Caki2 (cell line): ENCODE measurements at places on chromosomes 4 and X.

DNA sequence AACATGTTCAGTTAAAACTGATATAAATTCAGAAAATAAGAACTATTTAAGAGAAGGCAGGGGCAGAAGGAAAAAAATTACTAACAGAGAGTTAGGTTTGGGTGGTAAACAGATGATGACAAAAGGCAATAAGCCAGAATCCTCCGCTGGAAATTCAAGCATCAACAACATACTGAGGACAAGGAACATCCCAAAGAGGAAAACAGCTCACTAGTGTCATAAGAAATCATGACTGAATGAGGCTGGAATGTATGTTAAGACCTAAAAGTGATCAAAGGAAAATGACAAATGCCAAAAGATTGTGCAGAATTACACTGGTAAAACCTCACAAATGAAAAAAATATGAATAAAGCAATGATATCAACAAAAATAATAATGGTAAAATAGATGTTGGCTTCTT lies 88.4 kb downstream of the WDFY3 start:
- DNase-seq: no peak

- DNase-seq: no peak
These were observed 180.2 kb downstream of the RBM46 start for GRCh38 chr4:154961263-154961662.

GRCh38 chr4:145487631-145488030 lies 6.0 kb downstream of the SMAD1 start:
- no peak for DNase-seq

DNA sequence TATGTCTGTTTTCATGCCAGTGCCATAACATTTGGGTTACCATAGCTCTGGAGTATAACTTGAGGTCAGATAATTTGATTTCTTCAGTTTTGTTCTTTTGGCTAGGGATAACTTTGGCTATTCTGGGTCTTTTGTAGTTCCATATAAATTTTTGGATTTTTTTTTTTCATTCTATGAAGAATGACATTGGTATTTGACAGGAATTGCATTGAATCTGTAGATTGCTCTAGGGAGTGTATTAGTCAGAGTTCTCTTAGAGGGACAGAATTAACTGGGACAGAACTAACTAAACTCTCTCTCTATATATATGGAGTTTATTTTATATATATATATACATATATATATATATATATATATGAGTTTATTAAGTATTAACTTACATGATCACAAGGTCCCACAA lies 32.2 kb upstream of the SLIT2 start:
- DNase-seq: no peak

- DNase-seq: no peak
These were observed 84.5 kb downstream of the AASDH start for GRCh38 chr4:56302760-56303159.

- DNase-seq: no peak
These were observed 16.9 kb upstream of the MMAA start for GRCh38 chr4:145602129-145602760.

GRCh38 chr4:170529748-170530722 lies 440.3 kb upstream of the AADAT start:
- DNase-seq: no peak

- no peak for DNase-seq
These were observed 132.0 kb upstream of the CLNK start for GRCh38 chr4:10816571-10816970.

DNA sequence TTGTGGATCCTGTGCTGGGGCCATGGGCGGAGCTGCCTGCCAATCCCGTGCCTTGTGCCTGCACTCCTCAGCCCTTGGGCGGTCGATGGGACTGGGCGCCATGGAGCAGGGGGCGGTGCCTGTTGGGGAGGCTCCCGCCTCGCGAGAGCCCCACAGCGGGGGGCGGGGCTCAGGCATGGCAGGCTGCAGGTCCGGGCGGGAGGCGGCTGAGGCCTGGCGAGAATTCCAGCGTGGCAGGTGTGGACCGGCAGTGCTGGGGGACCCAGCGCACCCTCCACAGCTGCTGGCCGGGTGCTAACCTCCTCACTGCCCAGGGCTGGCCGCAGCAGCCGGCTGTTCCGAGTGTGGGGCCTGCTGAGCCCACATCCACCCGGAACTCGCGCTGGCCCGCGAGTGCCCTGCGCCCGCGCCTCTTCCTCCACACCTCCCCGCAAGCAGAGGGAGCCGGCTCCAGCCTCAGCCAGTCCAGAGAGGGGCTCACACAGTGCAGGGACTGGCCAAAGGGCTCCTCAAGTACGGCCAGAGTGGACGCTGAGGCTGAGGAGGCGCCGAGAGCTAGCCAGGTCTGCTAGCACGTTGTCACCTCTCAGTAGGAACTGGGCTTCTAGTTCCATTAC lies 85.9 kb downstream of the GBA3 start:
- DNase-seq: no peak

- no peak for DNase-seq
These were observed 29.9 kb downstream of the PNMA6E start for GRCh38 chrX:153371256-153371655.

GRCh38 chr4:82833696-82834313 lies 35.2 kb upstream of the SCD5 start:
- peak; percentile 50 for DNase-seq

DNA sequence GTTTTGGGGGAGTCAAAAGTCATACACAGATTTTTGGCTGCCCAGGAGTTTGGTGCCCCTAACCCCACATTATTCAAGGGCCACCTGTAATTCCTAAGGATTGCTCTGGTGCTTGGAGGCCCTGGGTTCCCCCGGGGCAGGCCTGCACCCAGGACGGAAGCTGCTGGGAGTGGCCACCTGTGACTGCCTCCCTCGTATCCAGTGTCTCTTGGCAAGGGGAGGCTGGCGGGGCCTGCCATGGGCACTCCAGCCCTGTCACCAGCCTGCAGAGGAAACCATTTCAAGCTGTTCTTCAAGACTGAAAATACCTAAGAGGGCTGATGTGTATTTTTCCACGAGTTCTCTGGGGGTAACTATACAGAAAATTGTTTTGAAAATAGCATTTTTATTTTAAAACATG lies 24.5 kb upstream of the GPR78 start:
- no peak for DNase-seq

DNA sequence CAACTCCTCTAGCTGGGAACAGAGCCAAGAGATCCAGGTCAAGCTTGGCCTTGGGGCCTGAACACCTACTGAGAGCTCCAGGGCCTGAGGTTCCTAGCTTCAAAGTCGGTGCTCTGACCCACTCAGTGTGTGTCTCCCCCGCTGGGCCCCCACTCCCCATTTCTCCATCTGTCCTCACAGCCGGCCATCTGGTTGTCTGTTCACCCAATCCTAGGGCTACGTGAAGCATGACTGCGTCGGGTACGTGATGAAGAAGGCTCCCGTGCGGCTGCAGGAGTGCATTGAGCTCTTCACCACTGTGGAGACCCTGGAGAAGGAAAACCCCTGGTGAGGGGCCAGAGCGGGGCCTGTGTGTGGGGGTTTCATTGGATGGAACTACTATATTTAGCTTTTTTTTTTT lies 12.3 kb downstream of the USP11 start:
- no peak for DNase-seq

DNA sequence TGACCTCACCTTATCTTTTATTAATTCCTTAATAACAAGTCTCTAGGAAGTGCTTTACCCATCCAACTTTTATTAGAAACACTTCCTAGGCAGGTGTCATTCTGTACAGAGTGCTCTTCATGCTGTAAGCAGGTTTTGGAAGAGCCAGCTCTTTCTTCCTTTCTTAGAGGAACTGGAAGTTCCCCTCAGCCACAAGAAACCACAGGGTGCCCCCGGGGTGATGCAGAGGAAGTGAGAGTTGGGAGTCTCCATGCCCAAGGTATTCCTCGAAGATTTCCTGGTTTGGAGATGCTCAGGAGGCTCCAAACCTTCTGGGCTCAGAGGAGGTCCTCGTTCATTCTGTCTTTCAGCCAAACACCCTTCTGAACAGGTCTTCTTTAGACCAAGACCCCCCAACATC lies 83.8 kb downstream of the EGF start:
- DNase-seq: no peak

GRCh38 chr4:186002853-186003252 lies 66.1 kb upstream of the TLR3 start:
- no peak for DNase-seq

GRCh38 chr4:38860788-38861424 lies 4.3 kb upstream of the TLR6 start:
- no peak for DNase-seq

- no peak for DNase-seq
These were observed 330.3 kb downstream of the PDHA2 start for GRCh38 chr4:96170198-96170597.

GRCh38 chr4:170849969-170850368 lies 760.2 kb upstream of the AADAT start:
- no peak for DNase-seq

- no peak for DNase-seq
These were observed 590.7 kb upstream of the PITX2 start for GRCh38 chr4:111213531-111213930.

DNA sequence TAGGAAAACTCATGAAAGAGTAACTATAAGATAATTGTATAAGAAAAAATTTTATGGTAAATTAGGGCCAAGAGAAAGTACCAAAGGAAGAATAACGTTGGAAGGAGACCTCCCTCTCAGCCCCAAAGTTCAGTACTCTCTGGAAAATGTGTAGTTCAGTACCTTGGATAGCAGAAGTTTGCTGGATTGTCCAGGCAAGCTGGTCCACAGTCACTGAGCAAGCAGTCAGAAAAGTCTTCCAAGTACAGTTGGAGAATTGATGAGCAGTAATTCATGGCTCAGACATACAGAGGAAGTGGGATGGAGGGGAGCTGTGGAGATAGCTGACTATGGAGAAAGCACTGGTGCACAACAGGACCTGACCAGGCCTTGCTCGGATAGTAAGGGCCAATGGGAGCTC lies 598.2 kb upstream of the NDST4 start:
- DNase-seq: peak; percentile 6

- no peak for DNase-seq
These were observed 51.6 kb downstream of the KIT start for GRCh38 chr4:54709400-54709799.
